ENCODE measurements at places on chromosomes 5 and 9. TPM values are rescaled to one million over a fixed set of nuclear protein-coding genes. Genes with fewer than 3 reads are reported as not detected.

The SEMA6A gene
- 37.1 TPM for total RNA-seq

The HTR4 gene
- total RNA-seq: 0.49 TPM

The PTCD2 gene
- 6.6 TPM for total RNA-seq

The SPATA31E1 gene
- not detected for total RNA-seq

The CCL21 gene
- total RNA-seq: not detected

The FAM221B gene
- not detected for total RNA-seq

The IGIP gene
- total RNA-seq: 8.4 TPM

The MEIKIN gene
- total RNA-seq: not detected

The SLC34A1 gene
- total RNA-seq: not detected

The PCDHGB6 gene
- total RNA-seq: 12.5 TPM

The ANGPTL2 gene
- total RNA-seq: 3.7 TPM

The TRIM23 gene
- total RNA-seq: 64.7 TPM

The ANXA1 gene
- total RNA-seq: 20.4 TPM

The SLC1A3 gene
- total RNA-seq: 188 TPM

The ADGRD2 gene
- total RNA-seq: 0.25 TPM

The C9orf153 gene
- total RNA-seq: 0.25 TPM

The TAF9 gene
- 56.1 TPM for total RNA-seq

The PCDH1 gene
- 49.2 TPM for total RNA-seq

The TAF11L10 gene
- total RNA-seq: not detected

The SHISAL2B gene
- 0.49 TPM for total RNA-seq

The TSLP gene
- total RNA-seq: under 0.01 TPM

The RPS23 gene
- 3,054 TPM for total RNA-seq

The GRIA1 gene
- 184 TPM for total RNA-seq

The NPR3 gene
- 15.2 TPM for total RNA-seq

The ZNF608 gene
- total RNA-seq: 80.9 TPM

The BTNL3 gene
- total RNA-seq: not detected

The ACSL6 gene
- total RNA-seq: 30.0 TPM

The SPINK7 gene
- total RNA-seq: not detected

The GDNF gene
- under 0.01 TPM for total RNA-seq

The HARS1 gene
- 59.3 TPM for total RNA-seq

The SEMA4D gene
- 10.6 TPM for total RNA-seq

The ELAVL2 gene
- total RNA-seq: 196 TPM

The FLT4 gene
- 2.0 TPM for total RNA-seq

The PKD2L2 gene
- under 0.01 TPM for total RNA-seq

The MYMK gene
- total RNA-seq: not detected

The S100Z gene
- not detected for total RNA-seq

The FOXD1 gene
- total RNA-seq: 0.98 TPM

The PTPRD gene
- total RNA-seq: 205 TPM

The CTNND2 gene
- total RNA-seq: 115 TPM

The FYB1 gene
- 1.5 TPM for total RNA-seq

The CARD19 gene
- total RNA-seq: 14.5 TPM

The NDOR1 gene
- 3.4 TPM for total RNA-seq

The SLC45A2 gene
- 0.49 TPM for total RNA-seq

The CD14 gene
- 4.4 TPM for total RNA-seq

The CAMLG gene
- total RNA-seq: 60.7 TPM

The CAVIN4 gene
- 11.8 TPM for total RNA-seq

The ENTREP1 gene
- total RNA-seq: 3.2 TPM

The ASS1 gene
- total RNA-seq: 16.2 TPM

The SYNPO gene
- total RNA-seq: 4.9 TPM
